ENCODE measurements at places on chromosomes 7 and 10.

GRCh38 chr10:19811540-19811939 is 4.7 kb upstream of the PLXDC2 start:
- no peak for DNase-seq

DNA sequence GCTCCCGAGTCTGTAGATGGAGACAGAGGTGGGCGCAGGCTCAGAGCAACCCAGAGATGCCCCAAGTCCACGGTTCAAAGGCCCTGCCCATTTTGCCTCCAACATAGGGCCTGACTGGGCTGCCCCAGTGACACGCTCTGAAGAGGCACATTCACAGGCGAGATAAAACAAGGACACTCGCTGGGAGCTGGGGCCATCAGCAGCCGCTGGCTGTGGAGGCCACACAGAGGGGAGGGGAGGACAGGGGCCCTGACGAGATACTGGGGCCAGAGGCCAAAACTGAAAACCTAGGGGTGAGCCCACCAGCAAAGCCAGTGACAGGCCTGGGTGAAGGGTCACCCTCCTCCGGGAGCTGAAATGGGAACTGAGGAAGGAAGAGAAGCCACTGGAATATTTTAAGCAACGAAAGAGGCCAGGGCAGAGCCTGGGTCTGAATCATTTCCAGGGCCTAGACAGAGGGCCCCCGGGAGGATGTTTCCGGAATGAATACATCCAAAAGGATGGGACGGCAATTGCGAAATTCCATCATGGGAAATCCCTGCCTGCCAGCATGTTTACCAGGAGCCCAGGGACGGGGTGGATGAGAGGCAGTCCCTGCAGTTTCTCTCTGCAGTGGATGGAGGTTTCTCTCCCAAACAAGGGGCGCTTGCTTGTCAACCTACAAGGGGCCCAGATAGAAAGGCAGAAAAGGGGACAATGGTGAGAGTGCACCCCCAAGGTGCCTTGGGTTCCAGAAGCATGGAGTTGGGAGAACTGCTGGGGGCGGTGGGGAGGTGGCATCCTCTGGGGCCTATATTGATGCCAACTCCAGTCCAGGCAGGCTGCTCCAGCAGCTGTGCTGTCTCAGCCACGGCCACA is 29.0 kb upstream of the HSPA12A start:
- DNase-seq = no peak

DNA sequence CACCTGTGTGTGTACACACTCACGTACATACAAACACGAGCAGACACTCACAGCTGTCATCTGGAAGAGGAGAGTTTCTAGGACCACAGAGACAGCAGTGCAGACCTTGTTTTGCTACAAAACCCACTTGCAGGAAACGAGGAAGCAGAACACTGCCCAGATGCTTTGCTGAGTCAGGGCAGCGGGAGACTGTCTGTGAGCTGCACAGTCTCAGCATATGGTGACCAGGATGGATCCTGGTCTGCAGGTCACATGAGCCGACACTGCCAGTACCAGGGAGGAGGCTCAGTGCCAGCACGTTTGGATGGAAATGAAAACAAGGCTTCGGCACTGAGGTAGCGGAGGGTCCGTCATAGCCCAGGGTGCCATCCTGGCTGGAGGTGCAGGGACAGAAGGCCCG is 117.6 kb upstream of the DPP6 start:
- no peak for DNase-seq

GRCh38 chr10:95264227-95265051 is 26.4 kb downstream of the PDLIM1 start:
- no peak for DNase-seq

DNA sequence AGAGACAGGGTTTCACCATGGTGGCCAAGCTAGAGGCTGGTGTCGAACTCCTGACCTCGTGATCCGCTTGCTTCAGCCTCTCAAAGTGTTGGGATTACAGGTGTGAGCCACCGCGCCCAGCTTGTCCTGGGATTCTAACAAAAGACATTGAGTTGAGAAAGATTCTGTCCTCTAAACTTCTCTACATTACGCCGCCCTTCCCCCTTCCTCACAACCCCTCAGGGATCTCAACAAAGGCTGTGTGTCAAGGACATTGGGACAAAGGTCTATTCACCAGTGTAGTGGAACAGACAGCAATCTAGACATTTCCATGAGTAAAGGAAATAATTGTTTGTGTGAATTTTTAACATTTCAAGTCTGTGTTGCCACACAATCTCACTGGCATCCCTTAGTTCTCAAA is 68.8 kb upstream of the KIF5B start:
- no peak for DNase-seq

- no peak for DNase-seq
These were observed 8.4 kb downstream of the BAMBI start for GRCh38 chr10:28685717-28686116.

DNA sequence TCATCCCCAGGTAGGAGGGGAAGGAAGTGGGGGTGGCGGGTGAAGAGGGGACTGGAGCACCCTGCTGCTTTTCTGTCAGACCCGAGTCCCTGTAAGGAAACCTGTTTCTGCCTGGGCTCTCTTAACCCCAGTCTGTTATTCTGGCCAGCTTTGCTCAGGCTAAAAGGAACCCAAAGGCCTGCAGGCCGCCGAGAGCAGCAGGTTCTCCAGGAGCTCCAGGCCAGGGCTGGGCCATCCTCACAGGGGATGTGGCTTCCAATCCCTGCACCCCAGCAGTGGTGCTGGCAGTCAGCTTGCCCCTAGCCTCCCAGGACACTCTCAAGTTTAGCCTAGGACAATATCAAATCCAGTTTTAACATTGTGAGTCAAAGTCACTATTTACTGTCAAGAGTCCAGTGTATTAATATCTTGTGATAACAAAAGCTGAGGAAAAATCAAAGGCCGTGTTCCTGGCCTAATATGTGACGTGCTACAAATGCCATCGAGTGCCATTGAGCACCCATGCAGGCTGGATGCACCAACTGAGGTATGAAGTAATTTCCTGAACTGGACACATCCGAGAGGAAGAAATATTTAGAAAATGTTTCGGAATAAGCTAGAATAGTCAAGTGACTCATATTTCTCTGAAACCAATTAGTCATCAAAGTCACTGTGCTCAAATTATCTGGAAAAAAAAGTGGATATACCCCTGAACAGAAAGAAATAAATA is 7.0 kb downstream of the PKD1L1 start:
- DNase-seq = no peak

- DNase-seq = peak; percentile 46
These were observed 6.9 kb upstream of the CREB3L2 start for GRCh38 chr7:138008588-138009349.

DNA sequence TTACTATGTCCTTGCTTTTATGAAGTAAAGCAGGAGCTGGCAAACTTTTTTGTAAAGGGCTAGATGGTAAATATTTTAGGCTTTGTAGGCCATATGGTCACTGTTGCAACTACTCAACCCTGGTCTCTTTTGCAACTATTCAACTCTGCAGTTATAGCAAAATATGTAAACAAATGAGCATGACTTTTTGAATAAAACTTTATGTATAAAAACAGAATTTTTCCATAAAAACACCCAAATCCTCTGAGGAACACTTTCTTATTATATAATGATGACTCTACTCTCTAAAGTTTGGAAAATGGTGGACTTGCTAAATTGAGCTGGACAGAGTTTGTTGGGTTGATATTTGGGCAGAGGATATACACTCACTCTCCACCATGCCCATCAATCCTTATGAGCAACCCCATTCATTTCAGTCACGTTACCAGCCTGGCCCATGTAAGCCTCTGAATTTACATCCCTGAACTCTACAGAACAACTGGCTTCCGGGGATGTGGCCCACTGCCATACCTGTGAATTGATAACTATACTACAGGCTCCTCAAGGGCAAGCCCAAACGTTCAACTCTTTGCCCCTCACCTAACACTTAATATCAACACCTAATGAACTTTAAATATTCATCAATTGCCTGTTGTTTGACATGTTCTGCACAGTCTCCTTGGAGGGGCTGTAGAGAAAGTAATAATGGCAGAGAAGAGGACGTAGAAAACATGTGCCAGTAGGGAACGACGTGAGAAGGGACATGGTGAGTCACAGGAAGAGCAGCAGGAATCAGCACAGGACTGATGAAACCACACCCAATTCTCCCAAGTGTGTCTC is 37.6 kb downstream of the SGMS1 start:
- no peak for DNase-seq

GRCh38 chr10:46525824-46526681 is 30.4 kb downstream of the GPRIN2 start:
- no peak for DNase-seq

- DNase-seq = no peak
These were observed 1095.4 kb upstream of the CELF2 start for GRCh38 chr10:9922126-9922870.

DNA sequence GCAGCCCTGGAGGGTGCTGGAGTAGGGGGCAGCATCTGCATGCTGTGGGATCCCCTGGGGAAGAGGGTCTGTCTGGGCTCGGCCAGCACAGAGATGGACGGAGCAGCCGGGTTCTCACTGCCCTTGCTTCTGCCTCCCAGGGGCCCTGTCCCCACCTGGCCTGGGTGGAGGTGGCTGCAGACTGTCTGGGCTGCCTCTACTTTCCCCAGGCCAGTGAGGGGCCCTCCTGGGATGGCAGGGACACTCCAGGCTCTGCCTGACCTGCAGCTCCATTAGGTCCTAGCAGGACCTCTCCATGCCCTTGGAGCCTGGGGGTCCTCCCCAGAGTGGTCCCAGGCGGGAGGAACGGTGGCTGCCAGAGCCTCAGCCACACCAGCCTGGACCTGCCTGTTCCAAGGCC is 63.7 kb downstream of the PWWP2B start:
- DNase-seq = no peak

GRCh38 chr7:30765408-30765807 is 5.8 kb upstream of the MINDY4 start:
- no peak for DNase-seq

- DNase-seq = no peak
These were observed 11.8 kb downstream of the CTBP2 start for GRCh38 chr10:125148528-125148927.

DNA sequence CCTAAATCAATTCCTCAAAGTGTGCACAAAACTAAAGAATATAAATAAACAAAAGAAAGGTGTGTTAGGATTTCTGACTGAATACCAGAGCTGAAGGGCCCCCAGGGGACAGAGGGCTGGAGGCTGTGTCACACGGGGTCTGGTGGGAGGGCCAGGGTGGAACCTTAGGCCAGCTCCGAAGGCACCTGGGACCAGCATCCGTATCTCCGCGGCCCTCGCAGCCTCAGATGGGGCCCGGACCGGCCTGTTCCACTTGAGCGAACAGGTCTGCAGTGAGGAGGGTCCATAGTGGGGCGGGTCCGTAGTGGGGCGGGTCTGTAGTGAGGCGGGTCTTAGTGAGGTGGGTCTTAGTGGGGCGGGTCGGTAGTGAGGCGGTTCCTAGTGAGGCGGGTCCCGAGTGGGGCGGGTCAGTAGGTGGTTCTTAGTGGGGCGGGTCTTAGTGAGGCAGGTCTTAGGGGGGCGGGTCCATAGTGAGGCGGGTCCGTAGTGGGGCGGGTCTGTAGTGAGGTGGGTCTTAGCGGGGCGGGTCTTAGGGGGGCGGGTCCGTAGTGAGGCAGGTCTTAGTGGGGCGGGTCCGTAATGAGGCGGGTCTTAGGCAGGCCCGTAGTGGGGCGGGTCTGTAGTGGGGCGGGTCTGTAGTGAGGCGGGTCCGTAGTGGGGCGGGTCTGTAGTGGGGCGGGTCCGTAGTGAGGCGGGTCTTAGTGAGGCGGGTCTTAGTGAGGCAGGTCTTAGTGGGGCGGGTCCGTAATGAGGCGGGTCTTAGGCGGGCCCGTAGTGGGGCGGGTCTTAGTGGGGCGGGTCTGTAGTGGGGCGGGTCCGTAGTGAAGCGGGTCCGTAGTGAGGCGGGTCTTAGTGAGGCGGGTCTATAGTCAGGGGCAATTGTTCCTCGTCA is 15.1 kb downstream of the GPR146 start:
- DNase-seq = no peak

GRCh38 chr7:70699271-70699670 is 432.7 kb upstream of the GALNT17 start:
- no peak for DNase-seq

DNA sequence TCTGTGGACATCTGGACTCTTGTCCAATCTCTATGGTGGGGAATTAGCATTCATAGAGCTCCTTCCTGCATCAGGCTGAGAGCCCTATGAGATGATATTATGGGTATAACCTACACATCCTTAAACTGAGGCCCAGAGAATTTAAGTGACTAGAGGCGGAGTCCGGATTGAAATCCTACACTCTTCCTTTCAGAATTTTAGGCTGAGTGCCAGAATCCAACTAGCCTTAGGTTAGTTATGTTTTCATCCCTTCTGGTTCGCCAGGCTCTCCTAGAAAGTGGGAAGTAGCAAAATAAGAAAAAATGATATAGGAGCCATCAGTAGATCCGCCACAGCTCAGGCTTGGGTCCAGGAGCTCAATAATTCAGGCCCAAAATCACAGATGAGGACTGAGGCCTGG is 212.5 kb downstream of the GLI3 start:
- DNase-seq = no peak

DNA sequence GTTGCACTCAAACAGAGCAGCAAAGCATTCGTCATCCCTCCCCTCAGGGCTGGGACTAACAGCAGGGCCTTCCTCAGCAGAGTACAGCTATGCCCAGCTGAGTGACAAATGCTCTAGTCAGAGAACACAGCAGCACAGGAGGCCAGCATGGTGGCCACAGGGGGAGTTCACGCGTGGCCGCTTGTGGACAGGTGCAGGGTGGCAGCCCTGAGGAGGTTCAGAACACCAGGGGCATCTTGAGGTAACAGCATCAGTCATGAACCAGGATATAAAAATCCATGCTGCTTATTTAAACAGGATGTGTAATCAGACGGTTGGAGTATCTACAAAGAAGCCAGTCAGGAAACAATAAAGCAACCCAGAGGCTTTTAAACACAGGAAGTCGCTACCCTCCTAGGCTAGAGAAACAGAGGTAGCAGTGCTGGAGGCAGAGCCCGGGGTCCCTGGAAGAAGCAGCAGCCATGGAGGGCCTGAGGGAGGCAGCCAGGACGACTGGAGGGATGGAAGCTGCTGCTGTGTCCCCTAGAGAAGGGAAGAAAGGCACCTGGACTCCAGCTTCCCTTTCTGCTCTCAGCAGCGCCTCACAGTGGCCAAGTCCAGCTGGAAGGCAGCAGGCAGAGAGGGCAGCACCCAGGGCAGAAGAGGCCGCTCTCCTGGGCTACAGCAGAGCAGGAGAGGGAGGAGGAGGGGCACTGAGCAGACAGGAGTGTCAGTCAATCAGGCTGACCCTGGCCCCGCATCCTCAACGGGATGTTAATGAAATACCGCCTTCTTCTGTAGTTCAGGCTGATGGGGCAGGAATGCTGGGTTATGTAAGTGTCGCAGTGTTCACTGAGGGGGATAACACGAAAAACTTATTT is 70.8 kb upstream of the UCN3 start:
- peak; percentile 83 for DNase-seq

- no peak for DNase-seq
These were observed 517.5 kb upstream of the FOXK1 start for GRCh38 chr7:4164556-4164955.

DNA sequence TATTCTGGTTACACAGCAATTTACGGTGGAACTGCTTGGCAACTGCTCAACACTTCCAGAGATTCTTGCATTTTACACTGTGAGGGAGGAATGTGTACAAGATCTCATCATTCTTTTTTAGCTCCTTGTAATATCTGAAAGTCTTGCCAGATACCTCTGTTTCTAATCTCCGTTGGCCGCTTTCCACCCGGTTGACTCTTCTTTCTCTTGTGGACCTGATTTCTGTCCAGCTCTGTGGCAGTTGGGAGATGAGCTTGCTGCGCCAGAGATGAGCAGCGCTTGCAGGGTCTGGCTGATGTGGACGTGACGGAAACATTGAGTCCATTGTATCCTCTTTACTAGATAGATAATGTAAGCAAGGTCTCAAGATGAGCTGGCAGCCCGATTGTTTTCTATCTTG is 27.6 kb downstream of the SPAG6 start:
- DNase-seq = no peak

- no peak for DNase-seq
These were observed 65.1 kb downstream of the MET start for GRCh38 chr7:116736927-116737715.

- DNase-seq = no peak
These were observed 139.5 kb downstream of the ALOX5 start for GRCh38 chr10:45513551-45513950.
